Activated T-cell treated with anti-CD3 and anti-CD28 coated beads, Interleukin-2, amount 50 U/mL, for 4 hours (primary cell): ENCODE measurements at places on chromosomes 2 and 18. TPM values are rescaled to one million over a fixed set of nuclear protein-coding genes. Genes with fewer than 3 reads are reported as not detected.

GRCh38 chr2:238910751-238911351, 63.0 kb downstream of the TWIST2 start:
- no peak for DNase-seq

ELOA2 gene
- not detected for total RNA-seq

DNA sequence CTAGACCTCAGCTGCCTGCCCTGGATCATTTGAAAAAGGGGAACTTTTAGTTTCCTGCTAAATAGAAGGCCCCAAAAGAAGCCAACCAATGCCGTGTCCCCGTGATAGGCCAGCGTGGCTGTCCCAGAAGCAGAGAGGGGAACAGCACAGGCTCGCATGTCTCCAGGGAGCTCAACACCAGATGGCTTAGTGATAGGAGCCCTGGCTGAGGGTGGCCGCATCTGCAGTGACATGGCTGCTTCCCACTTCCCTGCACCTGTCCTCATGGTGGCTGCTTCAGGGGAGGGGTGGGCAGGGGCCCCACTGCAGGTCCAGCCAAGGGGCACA, 79.6 kb downstream of the MBP start:
- DNase-seq = no peak

GRCh38 chr18:28174181-28174905, 2.6 kb downstream of the CDH2 start:
- DNase-seq = no peak

GRCh38 chr2:138269765-138270164, 231.8 kb upstream of the SPOPL start:
- DNase-seq = no peak

DNA sequence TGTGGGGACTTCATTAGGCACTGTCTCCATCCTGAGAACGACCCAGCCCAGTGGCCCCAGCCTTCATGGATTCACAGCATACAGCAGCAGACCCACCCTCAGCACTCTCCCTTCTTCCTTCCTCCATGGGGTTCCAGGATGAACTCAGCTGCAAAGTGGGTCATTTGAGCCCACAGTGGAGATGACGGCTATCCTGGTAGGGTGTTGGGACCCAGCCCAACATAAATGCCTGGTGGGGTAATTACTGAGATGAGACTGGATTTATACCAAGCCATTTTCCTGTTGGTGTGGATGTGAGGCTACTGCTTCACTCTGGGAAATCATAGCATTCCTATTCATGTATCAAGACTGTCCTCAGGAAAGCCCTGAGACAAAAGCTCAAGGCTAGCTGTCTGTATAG, 536.7 kb upstream of the TNP1 start:
- no peak for DNase-seq
